ENCODE measurements at places on chromosomes 13 and 19.
A peak's percentile ranks its signal among the peaks of the same experiment; 100 is the strongest.

GRCh38 chr13:46896341-46897137 is at the start of gene HTR2A:
TSS of gene HTR2A (minus strand) at chr13:46897053. CDS start at chr13:46895906, 1,147 bp downstream.
- peak; percentile 49 for DNase-seq

DNA sequence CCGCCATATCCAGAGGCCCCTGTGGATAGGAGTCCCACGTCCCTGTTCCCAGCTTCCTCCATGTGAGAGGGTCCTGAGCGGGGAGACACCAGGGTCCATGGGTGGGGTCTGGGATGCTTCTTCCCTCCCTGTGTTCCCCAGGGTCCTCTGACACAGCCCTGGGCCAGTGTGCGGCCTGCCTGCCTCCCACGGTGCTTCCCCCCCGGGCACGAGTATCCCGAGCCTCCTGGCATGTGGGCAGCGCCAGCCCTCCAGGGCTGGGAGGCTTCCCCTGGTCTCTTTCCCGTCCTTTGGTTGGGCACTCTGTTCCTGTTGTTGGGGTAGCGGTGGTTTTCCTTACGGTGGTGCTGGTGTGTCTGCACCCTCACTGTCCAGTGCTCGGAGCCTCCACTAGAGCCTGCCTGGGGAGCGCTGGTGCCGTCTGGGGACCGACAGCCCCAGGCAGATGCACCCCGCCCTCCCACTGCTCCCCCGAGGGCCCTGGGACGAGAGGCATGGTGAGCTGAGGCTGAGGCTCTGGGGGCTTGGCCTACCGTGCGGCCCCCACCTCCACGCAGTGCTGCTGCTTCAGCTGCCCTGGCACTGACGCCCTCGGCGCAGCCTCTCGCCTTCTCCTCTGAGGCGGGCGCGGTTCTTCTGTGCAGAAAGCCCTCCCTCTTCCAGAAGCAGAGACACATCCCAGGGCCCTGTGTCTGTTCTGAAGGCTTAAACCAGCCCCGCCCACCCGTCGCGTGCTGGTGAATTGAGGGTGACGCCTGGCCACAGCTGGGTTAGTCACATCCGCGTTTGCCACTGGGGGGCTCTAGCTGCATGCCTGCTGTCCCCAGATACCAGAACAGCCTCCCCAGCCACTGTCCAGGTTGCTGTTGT is 27.9 kb downstream of the PLEKHJ1 start:
- DNase-seq = no peak

DNA sequence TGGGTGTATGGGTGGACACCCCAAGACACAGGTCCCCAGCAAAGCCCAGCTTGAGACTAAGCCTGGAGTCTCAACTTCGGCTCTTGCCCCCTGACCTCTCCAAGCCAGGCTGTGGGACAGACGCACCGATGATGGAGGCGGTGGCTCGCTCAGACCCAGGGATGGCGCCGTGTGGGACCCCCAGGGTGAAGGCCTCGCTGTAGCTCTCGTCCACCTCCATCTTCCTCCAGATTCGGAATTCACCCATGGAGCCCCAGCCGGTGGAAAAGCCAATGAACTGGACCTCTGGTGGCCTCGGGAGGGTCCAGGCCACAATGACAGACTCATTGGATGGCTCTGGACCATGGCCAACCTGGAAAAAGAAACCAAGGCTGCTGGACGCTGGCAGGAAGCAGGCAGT is 39.1 kb downstream of the F2RL3 start:
- DNase-seq = no peak

- DNase-seq = no peak
Observed at GRCh38 chr13:30322428-30322827, 15.1 kb upstream of the KATNAL1 start.

DNA sequence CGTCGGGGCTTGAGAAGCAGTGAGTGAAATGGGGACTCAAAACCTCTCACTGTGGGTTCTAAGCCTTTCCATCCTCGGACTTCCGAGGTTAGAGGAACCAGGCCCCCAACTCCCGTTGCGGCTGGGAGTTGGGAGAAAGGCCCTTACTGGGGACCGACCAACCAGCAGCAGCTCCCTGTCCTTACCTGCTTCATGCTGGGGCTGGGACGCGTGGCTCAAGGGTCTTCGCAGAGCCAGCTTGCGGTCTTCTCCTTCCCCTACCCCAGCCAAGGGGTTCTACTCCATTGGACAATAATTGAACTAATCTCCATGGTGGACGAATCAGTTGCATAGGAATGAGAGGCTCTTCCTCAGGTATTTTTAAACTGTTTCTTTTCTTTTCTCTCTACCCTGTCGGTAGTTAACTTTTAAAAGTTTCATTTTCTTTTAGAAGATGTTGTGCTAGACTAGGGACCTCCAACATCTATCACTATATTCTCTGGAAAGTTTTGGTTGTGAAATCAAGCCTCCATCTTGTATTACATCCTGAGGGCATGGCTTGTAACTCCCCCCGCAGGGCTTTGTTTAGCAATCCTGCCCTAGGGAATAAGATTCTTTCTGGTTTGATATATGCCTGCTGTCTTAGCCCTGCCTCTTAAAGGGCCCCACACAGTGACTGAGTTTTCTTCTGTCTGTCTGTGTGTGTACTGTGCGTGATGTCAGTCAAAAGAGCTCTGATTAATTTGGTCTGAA is 1027.1 kb upstream of the PCDH9 start:
- DNase-seq = no peak

DNA sequence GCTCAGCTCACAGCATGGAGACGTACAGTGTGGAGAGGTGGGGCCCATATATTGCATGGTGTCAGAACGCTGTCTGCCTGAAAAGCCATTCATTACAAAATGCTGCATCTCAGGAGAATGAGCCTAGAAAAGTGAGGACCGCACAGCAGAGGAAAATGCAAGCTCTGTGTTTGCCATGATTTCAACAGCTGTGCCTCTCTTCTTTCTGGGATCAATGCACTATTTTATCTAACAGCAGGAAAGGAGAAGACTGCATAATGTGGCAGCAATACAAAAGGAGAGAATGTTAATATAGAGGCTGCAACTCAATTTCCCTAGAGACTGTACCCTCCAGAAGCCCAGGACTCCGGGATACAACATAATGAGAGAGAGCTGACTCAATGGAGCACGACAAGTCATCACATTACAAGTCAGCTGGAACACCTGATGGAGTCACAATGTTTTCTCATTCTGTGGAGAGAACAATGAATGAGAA is 368.0 kb downstream of the FGF14 start:
- no peak for DNase-seq

DNA sequence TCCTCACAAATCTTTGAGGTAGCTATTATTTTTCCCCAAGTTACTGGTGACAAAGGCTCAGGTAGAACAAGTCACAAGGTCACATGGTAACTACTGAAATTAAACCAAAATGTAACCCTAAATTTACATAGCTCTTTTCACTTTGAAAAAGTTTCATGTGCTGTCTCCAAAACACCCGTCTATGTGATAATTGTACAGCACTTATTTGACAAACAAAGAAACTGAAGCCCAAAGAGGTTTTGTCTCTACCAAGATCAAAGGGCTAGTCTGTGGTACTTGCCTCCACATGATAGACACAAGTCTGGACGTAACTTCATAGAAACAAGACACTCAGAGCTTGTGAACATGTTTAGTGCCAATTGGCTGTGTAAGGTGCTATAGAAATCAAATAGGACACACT is 108.3 kb downstream of the SACS start:
- no peak for DNase-seq

DNA sequence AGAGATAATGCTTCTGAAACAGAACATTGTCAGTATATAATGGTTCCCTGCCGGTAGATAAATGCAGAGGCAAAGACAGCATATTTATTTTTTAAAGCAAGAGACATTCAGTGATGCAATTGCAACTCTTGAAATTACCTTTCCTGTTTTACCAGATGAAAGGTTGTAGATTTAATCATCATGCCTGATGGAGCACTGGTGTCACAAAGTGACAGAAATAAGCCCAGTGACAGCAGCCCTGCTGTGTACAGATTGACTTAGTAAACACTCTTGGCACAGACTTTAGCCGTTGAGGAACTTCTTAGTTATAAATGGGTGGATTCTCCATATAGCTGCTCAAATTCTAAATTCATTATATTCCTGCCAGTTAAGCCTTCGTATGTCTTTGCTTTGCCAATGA is 172.5 kb downstream of the ITGBL1 start:
- no peak for DNase-seq

GRCh38 chr19:32063601-32064000 is 281.8 kb upstream of the ZNF507 start:
- no peak for DNase-seq

DNA sequence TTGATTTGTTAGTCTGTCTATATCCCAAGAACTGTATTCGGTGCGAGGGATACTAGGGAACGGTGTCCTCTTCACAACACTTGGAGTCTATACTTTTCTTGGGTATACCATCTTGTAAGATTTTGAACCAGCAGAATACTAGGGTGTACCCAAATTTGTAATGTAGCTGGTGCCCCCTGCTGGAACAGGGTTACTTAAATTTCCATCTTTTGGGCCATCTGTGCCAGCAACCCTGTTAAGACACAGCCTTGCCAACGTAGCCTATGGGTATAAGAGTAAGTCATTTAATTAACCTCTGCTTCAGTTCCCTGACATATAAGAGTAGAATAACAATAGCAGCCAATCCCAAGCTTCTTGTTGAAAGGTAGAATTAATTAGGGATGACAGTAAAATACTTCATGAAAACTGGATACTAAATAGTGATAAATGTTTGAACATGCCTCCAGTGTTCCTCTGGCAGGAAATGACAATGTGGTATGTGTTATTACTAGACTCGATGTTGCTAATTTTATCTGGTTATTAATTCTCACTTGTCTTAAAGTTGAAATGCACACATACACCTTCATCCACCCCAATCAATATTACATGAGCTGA is 607.6 kb downstream of the FGF9 start:
- no peak for DNase-seq

All from SHP77 treated with DMSO at 0.1 percent for 48 hours (cell line).